NCI-H187 (cell line): ENCODE measurements at places on chromosomes 2 and 18.

DNA sequence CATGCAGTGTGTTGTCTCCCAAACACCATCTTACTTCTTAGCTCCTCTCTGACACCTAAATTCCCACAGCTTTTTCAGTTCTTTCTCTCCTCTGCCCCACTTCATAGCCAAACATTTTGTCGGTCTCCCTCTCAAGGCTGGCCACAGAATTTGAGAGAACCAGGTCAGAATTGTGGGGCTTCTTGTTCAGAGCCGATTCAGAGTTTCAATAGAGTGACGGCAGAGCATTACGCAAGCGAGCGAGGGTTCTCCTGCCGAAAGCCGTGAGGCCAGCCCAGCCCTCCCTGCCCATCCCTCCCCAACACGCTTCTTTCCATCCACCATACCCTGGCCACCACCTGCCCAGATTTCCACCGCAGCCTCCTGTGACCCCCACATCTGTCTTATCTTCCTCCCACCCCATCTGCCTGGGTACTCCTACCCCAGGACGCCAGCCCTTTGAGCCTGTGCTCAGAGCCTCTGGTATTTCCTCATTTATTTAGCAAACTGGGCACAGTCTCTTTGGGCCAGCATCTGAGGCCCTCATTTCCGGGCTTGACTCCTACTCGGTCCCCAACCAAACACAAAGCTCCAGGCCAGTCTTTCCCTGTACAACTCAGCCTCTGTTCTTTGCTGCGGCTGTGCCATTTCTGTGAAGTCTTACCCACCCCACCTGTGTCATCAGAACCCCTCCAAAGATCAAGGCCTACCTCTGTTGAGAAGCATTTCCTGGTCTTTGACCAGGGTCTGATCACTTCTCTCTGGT, 70.0 kb upstream of the MAP4K4 start:
- DNase-seq: no peak

- no peak for DNase-seq
Measured at GRCh38 chr18:67938660-67939059, 422.1 kb upstream of the DSEL start.

DNA sequence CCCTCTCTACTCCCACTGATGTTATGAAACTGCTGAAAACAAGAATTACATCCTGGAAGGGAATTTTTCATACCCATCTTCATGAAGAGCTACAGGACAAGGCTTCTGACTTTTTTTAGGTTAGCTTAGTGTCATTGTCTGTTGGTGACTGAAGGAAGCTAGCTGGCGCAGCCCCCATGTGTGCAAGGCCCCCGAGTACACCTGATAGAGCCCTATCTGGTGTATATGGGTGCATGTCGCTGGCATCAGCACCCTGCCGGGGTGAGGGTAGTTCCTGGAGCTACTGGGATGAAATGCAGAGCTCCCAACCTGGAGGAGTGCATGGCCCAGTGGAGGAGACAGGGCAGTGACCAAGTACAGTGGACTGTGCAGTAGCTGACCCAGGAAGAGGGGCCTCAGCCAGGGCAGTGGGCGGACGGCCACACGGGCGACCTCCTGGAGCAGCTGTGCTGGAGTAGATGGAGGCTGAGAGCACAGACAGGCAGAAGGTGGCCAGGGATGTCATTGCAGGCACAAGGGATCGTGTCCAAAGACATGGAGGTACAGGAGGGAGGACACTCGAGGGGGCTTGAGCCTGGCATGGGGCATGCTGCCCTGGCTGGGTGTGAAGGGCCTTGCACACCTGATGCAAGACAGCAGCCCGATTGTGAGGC, 12.1 kb downstream of the IMPA2 start:
- DNase-seq: no peak

DNA sequence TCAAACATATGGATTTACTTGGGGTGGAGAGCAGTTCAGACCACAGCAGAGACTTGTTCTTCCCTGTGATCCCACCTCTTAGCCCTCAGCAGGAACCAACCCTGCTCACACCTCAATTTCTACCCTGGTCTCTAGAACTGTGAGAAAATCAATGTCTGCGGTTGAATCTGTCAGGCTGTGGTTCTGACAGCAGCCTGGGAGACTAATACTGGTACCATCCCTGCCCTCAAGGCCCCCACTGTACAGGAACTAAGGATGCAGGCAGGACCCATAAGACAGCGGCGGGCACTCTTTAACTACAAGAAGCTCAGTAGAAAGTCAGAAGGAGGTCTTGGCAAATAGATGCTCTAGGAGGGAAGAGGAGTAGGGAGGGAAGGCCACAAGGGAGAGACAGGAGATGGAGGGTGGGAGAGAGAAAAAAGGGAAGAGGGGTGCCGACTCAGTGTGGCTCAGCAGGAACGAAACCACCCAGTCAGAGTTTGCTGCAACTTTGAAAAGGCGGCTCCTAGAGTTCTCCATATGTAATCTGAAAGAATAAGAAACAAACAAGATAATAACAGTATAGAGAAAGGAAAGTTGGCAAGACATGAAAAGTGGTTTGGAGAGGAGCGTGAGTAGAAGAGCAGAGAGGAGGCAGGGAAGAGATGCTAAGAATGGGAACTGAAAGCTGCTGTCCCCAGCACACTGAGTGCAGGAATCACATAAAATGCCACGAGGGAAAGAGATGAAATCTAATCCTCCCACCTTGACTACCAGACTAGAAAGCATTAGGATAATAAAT, 323.9 kb upstream of the ID2 start:
- no peak for DNase-seq

DNA sequence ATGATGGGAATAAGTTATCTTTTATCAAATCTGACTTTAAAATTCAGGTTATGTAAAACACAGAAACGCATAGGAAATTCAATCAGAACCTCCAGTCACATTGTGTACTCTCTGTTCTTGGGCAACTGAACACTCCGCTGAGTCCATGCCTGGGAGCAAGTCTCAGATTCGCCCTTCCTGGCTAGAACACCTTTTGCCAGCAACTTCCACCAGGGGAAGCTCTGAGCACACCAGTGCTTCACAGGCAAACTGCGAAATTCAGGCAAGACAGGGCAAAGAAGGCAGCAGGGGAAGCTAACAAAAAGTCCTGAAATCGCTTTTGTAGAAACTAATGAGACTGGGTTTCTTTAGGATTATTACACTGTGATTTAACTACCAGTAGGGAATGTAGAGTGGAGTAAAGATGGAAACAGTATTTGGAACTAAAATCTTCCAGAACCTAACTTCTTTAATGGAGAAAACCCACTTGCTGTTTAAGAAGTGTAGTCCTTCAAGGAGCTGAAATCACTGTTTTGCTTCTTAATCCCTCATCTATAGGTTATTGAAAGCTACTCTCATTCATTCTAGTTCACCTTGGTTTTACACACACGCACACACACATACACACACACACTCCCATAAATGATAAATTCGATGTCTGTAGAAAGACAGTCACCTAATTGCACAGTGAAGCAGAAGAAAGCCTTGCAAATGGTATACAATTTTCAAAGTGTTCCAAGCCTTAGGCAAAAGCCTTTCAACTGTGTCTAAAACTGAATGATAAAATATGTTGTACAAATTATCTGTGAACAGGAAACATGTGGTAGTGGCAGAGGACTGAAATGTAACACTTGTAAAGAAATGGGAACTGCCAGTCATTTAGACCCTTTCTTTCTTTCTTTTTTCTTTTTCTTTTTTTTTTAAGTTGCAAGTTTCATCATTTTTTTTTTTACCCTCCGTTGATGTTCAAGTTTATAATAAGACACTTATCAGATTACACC, 214.5 kb downstream of the TMEM182 start:
- no peak for DNase-seq

DNA sequence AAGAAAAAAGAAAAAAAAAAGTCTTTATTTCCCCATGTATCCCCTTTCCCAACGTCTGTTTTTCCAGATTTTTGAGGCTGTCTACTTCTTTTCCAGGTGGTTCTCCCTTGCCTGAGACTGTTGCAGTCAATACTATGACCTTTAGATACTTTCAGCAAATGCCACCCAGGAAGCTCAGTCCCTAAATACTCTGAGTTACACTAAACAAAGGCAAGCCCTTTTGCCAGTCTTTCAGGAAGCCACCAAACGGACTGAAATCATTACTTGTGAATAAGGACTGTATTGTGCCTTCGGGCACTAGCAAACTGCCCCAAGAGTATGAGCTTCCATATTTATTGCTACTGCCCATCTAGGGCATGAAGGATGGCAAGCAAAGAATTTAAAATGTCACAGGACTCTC, 621.3 kb downstream of the SUCLG1 start:
- DNase-seq: no peak

DNA sequence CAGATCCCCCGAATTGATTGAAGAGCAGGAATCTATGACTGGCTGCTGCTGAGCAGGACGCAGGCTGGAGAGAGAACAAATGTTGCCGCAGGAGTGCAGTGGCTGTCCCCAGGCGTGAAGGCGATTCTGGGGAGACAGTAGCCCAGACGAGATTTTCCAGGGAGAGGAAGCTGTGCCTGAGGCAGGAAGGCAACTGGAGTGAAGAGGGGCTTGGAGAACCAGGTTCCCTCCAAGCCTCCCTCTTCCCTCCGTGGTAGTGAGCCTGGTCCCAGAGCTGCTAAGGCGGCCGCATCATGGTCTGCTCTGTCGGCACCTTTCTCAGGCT, 1.3 kb upstream of the NPPC start:
- DNase-seq: no peak

GRCh38 chr2:27717070-27717795, 53.5 kb downstream of the SLC4A1AP start:
- DNase-seq: no peak

DNA sequence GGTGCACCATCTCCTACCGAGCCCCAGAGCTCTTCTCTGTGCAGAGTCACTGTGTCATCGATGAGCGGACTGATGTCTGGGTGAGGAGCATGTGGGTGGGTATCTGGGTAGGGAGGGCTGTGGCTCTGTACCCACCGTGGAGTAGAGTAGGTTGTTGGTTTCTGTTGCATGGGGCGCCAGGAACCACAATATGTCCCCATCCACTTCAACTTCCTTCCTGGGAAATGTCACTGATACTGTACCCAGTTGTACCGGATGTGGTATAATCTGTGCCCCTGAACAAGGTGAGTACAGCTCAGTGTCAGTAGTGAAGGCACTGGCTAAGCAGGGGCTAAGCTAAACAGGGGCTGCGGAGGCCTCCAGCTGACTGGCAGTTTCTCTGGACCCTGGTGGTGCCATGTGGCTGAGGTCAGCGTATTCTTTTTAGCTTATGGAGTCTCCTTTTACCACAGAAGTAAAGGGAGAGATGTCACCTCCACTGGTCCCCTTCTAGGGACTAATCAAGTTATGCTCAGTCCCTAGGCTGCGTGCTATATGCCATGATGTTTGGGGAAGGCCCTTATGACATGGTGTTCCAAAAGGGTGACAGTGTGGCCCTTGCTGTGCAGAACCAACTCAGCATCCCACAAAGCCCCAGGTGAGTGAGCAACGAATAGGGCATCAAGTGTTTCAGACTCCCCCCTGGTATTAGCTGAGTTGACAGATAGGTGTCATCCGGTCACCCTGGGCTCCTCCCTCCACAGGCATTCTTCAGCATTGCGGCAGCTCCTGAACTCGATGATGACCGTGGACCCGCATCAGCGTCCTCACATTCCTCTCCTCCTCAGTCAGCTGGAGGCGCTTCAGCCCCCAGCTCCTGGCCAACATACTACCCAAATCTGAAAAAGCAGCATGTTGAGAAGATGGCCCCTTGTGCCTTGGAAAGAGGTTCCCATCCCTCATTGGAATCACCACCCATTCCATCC, 2.7 kb downstream of the STK16 start:
- no peak for DNase-seq

DNA sequence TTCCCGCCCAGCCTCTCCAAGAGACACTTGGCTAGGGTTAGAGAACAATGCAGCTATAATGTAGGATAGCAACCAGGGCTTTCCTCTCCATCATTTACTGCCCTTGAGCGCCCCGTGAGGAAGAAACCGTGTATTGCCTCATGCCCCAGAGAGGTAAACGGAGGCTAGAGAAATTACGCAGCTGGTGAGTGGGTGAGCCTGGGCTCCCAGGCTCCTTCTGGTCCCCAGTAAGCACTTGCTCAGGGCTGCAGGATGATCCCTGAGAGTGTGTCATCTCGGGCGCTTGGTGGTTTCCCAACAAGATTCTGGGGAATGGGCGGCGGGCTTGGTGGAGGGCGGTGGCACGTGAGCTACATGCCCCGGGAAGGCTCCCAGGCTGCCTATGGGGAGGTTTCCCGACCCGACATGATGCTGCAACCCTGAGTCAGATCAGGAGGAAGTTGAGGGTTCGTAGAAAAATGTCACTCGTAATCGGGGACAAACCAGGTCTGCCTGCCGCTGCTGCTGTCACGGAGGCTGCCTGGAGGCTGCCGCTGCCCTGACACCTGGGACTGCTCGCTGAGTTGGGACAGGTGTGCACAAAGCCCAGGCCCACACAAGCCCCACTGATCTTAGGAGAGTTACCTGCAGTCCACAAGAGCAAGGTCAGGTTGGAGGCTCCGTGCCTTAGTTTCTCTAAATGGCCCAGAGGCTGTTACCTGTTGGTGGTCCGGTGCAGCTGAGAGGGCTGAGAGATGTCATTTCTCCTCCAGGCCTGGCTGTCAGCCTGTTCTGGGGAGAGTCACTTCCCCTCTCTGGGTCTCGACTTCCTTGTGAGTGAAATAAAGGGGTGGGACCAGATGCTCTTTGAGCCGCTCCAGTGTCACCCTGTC, at the start of gene GPR55:
Gene GPR55, minus strand, starts transcription at position 773 of the 872 bp plus-strand sequence. CDS start 14,280 bp downstream, outside the sequence.
- no peak for DNase-seq

DNA sequence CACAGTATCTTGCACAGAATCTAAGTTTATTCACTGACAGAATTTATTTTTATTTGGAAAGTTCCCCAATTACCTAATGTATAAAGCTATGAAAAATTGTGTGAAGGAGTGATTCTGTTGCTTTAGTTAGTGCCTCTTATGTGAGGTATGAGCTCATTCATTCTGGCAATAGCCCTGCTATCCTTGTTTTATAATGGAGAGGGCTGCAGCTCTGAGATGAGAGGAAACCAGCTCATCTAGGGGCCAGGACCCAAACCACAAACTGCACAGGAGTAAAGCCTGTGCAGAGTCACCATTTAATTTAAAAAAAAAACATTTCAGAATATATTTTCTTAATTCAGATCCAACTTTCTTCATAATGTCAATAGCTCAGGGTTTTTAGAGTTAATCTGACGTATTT, 383.0 kb downstream of the TMEM182 start:
- no peak for DNase-seq

DNA sequence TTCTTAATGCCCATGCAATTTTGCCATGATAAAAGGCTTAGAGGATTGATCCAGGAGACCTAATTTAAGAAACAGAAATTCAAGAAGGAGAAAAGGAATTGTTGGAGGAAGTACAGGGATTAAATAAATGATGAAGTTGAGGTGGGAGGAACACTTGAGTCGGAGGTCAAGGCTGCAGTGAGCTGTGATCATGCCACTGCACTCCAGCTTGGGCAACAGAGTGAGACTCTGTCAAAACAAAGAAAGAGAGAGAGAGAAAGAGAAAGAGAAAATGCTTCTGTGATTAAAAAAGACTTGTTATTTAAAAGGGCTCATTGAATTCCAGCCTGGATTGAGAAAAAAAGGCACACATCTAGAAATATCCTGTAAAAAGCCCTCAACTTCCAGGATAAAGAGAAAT, 123.2 kb downstream of the B3GNT2 start:
- no peak for DNase-seq

- no peak for DNase-seq
Measured at GRCh38 chr2:102620332-102620731, 979 bp downstream of the SLC9A2 start.

- DNase-seq: no peak
Measured at GRCh38 chr2:182767578-182767977, 51.5 kb downstream of the DNAJC10 start.

GRCh38 chr2:218812861-218813260, 18.7 kb downstream of the PRKAG3 start:
- no peak for DNase-seq

- no peak for DNase-seq
Measured at GRCh38 chr2:38446418-38446817, 69.3 kb upstream of the ATL2 start.

GRCh38 chr2:231200805-231201474, 2.5 kb downstream of the ARMC9 start:
- DNase-seq: no peak
